Suprapubic skin (tissue), 4 donors: ENCODE measurements at places on chromosomes 1 and 21. TPM values are rescaled to one million over a fixed set of nuclear protein-coding genes. Genes with fewer than 3 reads are reported as not detected.
A peak's percentile ranks its signal among the peaks of the same experiment; 100 is the strongest.

- H3K27ac ChIP-seq: no peak overlapping the region
- peaks cover 23% of the 10 kb centered on the region for H3K4me1 ChIP-seq
- H3K4me3 ChIP-seq: no peak overlapping the region
These were observed 344.5 kb downstream of the SMYD3 start for GRCh38 chr1:246162560-246162959.

DNA sequence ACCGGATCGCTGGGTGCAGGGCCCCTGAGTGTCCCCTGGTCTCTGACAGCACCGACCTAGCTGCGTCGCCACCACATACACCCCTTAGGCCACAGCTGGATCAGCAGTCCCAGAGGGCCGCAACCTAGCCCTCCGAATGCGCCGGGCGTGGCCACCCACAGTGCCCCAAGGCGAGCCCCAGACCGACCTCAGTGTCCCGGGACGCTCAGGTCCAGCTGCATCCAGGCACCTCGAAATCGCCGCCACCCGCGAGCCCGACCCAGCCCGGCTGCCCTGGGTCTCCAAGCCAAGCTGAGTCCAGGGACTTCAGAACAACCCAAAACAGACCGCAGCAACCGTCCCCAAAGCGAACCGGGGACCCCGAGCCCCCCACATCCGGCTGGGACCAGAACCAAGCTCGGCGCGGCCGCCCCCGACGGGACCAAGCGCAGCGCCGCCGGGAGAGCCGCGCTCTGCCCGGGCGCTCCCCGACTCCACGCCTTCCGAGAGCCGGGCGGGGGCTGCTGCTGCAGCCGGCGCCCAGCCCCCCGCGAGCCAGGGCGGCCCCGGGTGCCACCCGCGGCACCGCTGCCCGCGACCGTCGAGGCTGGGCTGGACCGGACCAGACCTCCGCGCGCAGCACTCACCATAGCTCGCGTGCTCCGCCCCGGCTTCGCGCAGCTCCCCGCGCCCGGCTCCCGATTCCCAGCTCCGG, 54.6 kb upstream of the ECE1 start:
- peaks cover 57% of the 10 kb centered on the region for H3K4me1 ChIP-seq
- no peaks in the 10 kb centered on the region for H3K27me3 ChIP-seq
- DNase-seq: no peak
- peak overlapping the region; percentile 65 for H3K4me3 ChIP-seq
- H3K36me3 ChIP-seq: no peaks in the 10 kb centered on the region

GRCh38 chr1:25973610-25974321, 24.1 kb downstream of the PAFAH2 start:
- no peaks in the 10 kb centered on the region for H3K4me1 ChIP-seq
- no peaks in the 10 kb centered on the region for H3K27me3 ChIP-seq
- no peak overlapping the region for H3K4me3 ChIP-seq
- H3K27ac ChIP-seq: no peak overlapping the region
- peaks cover 79% of the 10 kb centered on the region for H3K36me3 ChIP-seq
- DNase-seq: no peak

DNA sequence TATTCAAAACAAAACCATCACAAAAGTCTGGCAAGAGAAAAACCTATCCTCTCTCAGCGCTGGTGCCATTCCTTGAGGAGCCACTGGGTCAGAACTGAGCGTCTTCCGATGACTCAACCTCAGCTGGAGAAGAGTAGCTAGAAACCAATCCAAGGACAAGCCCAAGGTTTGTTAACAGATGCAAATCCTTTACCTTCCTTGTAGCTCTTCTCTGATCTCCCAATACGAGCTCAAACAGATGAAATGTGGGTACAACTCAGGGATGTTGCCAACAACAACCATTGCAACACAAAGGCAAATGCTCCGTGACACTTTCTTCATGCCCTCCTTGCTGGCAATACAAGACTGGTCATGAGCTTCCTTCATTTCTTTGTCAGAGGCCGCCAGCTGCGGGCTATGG, 337.1 kb downstream of the SIPA1L2 start:
- DNase-seq: no peak
- H3K4me3 ChIP-seq: no peak overlapping the region
- no peaks in the 10 kb centered on the region for H3K27me3 ChIP-seq
- H3K36me3 ChIP-seq: no peaks in the 10 kb centered on the region
- H3K27ac ChIP-seq: peak overlapping the region; percentile 49

DNA sequence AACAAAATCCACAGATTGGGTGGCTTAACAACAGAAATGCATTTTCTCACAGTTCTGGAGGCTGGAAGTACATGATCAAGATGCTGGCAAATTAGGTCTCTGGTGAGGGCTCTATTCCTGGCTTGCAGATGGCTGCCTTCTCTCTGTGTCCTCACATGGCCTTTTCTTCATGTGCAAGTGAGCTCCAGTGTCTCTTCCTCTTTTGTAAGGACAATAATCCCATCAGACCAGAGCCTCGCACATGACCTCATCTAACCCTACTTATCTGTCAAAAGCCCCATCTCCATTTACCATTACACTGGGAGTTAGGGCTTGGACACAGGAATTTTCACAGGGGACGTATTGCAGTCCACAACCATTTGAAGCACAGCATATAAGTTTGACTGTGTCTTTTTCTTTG, 181.6 kb downstream of the NEGR1 start:
- no peaks in the 10 kb centered on the region for H3K27me3 ChIP-seq
- no peaks in the 10 kb centered on the region for H3K36me3 ChIP-seq
- DNase-seq: no peak
- no peak overlapping the region for H3K27ac ChIP-seq
- H3K4me1 ChIP-seq: no peaks in the 10 kb centered on the region

GRCh38 chr1:234763910-234764309, 153.9 kb upstream of the IRF2BP2 start:
- no peak for DNase-seq
- no peaks in the 10 kb centered on the region for H3K4me1 ChIP-seq
- no peak overlapping the region for H3K27ac ChIP-seq
- no peaks in the 10 kb centered on the region for H3K36me3 ChIP-seq

DNA sequence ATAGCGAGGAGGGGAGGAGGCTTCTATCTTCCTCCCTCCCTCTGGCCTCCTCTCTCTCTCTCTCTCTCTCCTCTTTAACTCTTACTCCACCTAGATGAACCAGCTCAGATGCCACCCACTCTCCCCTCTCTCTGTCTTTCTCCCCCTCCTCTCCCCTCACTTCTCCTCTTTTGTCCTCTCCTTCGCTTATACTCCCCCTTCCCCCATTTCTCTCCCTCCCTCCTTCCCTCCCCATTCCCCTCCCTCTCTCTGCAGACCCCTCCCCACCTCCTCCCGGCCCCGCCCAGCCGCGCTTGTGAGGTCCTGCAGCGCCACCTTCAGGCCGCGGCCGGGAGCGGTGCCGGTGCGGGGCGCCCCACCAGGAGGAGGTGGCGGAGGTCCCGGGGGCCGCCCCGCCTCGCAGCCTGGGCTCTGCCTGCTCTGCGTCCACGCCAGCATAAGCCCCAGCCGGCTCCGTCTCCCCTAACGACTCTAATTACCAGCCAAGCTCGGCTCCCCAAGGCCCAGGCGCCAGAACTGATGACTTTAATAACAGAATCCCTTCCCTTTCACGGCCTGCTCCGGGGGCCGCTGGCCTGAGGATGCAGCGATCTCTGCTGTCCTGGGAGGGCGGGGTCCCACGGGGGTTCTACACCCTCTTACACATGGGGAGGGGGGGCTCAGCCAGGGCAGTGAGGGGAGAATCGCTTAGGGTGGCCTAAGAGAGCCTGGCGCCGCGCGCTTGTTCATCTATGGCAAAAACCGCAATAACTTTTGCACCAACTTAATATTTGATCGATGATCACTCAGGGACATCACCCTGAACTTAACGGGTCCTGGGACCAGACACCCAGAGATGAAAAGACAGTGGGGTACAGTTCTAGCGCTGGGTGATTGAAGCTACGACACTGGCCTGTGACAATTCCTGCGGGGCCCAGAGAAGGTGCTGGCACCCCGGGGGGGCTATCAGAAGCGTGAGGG, 637.3 kb downstream of the MATN1 start:
- H3K27ac ChIP-seq: no peak overlapping the region
- H3K27me3 ChIP-seq: peaks cover 32% of the 10 kb centered on the region
- no peak for DNase-seq
- peaks cover 25% of the 10 kb centered on the region for H3K4me1 ChIP-seq
- no peak overlapping the region for H3K4me3 ChIP-seq

The TRIM46 gene
- total RNA-seq: 0.80 TPM

The KRTAP19-3 gene
- total RNA-seq: not detected

The ZCCHC17 gene
- total RNA-seq: 17.9 TPM

The OR6N1 gene
- total RNA-seq: not detected

The IL19 gene
- total RNA-seq: not detected

The FAM72A gene
- 2.2 TPM for total RNA-seq
